ENCODE measurements at places on chromosomes 12 and 14.
A peak's percentile ranks its signal among the peaks of the same experiment; 100 is the strongest.

- no peak for DNase-seq
These were observed 99.7 kb upstream of the PPM1H start for GRCh38 chr12:63034601-63035000.

GRCh38 chr14:106831322-106831720 is 1304.9 kb downstream of the TMEM121 start:
- DNase-seq = no peak

DNA sequence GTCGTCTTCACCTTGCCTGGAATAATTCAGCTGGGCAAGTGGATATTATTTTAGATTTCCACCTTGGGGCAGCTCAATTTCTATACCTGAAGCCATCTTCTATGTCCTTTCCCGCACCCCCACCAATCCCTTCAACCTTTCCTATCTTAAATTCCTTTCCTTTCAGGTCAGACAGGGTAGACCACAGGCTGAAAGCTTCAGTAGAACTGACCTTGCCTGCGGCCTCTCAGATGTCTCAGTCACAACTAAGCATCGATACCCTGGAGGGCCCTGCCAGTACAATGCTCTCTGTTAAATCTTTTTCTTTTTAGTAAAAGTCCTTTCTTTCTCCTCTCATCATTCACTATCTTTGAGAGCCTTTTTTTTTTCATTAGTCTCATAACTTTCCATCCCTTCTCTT is 38.9 kb downstream of the SLC2A14 start:
- DNase-seq = no peak

DNA sequence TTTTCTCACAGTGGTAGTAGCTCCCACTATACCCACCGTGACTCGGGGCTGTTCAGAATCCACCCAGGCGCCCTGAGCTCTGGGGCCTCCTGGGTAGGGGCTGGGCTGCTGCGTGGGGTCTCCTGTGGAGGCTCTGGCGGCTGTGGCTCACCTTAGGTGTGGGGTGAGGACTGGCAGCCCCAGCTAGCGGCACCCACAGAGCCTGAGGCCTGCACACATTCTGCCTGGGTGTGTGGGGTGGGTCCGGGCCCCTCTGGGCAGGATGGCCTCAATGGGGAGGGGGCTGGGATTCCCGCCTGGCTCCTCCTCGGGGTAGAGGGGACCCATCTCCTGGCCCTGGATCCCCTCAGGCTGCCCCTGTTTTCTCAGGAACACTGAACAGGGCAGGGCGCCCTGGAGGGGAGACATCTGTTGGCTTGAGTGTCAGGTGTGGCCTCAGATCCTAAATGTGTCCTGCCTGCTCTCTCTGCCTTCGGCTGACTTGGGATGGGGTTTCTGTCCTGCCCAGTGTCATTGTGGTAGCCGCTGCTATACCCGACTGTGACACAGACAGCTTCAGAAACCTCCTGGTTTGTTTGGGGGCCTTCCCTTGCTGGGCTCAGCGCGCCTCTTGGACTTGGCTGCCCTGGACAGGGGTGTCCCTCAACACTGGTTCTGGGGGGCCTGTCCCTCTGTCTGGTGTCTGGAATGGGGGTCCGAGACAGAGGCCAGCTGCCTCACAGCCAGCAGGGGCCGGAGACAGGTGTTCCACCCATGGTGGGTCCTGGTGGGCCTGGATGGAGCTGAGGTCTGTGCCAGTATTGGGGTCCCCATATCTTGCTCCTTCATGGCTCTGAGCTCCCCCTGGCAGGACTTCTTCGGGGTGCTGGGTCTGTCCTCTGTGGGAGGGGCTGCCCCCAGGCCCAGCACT is 354.9 kb downstream of the TMEM121 start:
- DNase-seq = no peak

DNA sequence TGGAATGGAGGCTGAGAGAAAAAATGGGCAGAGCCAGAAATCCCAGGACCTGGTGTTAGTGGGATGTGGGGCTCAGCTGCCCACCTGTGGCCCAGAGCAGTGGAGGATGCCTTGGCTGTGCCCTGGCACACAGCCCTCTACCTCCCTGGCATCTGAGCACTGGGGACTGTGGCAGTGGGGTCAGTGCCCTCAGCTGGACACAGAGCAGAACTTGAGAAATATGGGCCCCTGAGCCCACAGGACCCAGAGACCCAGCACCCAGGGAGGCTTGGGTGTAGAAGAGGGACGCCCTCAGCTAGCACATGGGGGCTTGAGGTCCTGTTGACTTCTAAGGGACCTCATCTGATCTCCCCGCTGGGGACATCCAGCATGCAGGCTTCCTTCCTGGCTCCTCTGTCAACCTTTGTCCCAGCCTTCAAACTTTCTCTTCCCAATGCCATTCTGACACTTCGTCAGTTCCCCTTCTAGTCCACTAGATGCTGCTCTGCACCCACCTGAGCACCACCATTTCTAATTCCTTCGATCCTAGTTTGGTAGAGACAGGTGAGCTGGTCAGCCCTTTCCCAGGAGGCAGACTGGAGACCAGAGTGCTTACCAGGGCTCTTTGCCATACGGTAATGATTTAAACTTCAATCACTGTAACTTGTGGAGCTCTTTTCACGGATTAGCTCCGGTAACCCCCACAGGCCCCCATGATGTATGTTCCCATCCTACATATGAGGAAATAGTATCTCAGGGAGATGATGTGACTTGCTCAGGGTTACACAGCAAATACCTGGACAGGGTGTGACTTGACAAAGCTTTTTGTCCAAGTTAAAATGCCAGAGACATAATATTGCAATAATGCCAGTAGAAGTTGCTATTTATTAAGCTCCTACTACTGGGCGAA is 143.7 kb downstream of the ASCL4 start:
- no peak for DNase-seq

DNA sequence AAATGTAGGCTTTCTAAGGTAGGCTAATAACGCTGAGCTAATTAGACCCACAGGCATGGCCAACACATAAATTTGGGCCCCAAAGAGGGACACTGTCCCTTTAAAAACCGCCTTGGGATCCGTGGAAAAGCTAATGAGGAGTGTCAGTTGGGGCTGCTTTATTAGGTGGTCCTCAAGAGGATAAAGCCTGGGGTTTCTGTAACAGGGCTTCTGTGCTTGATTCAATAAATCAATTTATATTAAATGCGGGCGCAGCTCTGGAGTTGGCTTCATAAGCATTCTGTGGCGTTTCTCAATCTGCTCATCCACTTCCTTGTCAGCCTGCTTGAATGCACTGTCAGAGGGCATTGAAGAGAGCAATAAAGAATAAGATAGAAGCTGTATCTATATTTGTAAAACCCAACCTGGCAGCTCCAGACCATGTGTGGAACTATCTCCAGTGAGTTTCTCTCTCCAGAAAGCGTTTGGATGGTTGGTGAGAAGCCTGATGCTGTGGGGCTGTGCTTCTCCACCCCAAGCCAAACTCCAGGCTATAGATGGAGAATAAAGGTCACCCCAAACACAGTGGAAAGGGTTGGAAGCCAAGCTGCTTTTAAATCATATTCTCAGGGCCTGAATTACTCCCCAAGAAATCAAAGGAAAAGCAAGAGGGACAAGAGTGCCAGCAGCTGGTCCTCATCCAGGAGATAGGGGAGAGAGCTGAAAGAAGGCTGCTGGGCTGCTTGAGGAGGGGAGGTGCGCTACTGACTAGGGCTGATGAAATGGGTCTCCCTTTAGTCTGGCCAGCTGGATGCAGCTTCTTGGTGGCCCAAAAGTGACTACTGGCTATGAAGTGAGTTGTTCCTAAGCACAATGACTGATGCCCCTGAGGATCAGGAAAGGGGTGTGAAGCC is 222.0 kb downstream of the PPM1H start:
- DNase-seq = no peak

GRCh38 chr14:85402569-85403162 is 127.3 kb upstream of the FLRT2 start:
- DNase-seq = no peak

GRCh38 chr14:51488569-51489220 is 163.0 kb upstream of the FRMD6 start:
- DNase-seq = no peak

DNA sequence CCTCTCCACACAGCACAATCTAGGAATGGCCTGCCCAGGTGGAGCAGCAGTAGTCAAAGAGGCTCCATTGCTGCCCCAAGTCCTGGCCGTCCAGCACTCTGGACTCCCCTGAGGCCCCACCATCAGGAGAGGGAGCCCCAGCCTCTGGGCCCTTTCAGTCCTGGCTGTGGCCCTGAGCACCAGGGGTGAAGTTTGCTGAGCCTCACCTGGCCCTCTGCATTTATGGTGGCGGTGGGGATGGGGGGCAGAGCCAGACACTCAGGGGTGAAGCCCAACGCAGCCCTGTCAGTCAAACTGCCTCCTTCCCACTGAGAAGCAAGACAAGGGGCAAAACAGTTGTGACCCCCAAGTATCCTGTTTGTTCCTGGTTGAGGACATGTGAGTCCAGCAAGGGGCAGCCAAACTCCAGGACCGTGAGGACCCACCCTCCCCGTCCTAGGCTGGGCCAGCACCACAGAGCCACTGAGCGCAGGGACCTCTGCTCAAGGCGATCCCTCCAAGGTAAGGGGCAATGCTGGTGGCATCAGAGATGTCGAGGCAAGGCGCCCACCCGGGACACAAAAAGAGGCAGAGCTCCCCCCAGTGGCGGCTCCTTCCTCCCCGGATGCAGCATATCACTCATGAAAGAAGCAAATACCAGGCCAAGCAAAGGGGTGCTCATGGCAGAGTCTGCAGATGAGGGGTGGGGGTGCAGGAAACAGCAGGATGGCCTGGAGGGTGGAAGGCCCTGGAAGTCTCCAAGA is 4.8 kb upstream of the AMN start:
- DNase-seq = peak; percentile 49

DNA sequence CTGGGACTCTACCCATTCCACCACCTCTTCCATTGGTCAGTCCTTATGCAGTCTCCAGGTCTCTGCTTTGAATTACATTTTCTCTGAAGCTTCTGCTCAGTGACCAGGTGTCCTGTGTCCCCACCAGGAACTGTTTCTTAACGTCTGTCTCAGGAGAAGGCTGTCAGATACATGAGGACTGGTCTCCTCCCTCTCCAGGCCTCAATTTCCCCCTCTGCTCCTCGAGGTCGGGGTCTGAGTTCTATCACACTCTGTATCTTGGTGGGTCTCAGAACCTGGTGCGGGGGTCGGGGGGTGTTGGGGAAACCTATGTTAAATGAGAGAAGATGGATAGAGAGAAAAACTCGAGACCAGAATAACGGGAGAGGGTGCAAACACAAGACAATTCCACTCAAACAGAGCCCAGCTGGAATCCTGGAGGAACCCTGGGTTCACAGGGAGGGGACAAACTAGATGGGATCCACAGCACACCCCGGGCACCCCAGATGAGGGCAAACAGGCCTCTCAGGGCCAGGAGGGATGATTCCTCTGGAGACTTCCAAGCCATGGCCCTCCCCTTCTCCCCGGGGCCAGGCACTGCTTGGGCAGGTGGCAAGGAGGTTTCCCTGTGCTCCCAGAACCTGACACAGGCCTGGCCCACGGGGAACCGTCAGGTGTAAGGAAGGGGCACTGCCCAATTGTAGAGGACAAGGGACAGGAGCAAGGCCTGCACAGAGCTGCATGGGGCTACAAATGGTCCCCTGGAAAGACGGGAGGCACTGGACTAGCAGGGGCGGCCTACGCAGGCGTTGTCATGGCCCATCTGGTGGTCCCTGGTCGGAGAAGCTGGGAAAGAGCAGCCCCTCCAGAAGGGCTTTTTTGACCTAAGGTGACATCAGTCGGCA is 313.2 kb upstream of the DIO3 start:
- DNase-seq = no peak

GRCh38 chr12:27841392-27841882 is 61.4 kb upstream of the MANSC4 start:
- DNase-seq = no peak

DNA sequence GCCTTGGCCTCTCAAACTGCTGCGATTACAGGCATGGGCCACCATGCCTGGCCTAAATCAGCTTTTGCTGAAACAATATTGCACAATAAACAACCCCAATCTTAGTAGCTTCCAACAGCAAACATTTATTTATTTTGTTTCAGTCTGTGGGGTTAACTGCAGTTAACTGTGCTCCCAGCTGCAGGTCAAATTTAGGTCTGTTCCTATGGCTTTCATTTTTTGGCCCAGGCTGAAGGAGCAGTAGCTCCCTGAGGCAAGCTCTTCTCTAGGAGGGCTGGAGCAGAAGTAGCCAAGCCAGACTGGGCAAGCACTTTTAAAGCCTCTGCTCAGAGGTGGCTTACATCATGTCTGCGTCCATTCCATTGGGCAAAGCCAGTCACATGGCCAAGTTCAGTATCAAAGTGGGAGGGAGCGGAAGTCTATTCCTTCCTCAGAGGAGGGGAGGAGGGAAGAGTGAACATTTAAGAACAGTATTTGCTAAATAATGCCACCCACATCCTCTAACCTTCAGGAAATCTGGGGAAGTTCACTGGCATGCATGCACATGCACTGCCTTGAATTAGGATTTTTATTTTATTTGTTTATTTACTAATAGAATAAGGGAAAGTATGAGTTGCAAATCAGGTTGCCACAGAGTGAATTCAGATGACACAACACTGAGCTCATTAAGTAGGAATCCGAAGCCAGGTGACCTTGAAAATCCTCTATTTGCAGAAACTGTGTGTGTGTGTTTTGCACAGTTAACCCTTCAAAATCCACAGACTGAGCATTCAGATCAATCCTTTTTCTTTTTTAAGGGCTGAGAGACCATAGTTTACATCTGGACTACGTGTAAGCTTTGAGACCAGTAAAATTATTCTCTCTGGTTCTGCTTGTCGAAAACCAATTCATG is 122.0 kb upstream of the SEL1L start:
- DNase-seq = no peak

DNA sequence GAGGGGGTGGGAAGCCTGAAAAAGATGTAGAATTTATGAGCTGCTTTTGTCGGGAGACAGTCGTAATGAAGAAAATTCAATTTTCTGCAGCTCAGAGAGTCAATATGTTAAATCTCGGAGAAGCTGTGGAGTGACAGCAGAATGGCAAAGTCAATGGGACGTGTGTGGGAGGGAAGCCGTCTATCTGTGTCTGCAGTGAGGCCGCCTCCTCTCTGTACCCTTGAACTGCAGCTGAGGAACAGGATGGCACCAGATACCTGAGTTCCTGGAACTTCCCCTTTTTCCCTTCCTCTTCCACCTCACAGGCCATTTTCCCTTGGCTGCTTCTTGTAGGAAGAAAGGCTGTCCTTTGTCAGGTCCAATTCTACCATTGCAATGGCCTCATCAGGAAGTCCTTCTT is 9.3 kb upstream of the CALCOCO1 start:
- DNase-seq = no peak

DNA sequence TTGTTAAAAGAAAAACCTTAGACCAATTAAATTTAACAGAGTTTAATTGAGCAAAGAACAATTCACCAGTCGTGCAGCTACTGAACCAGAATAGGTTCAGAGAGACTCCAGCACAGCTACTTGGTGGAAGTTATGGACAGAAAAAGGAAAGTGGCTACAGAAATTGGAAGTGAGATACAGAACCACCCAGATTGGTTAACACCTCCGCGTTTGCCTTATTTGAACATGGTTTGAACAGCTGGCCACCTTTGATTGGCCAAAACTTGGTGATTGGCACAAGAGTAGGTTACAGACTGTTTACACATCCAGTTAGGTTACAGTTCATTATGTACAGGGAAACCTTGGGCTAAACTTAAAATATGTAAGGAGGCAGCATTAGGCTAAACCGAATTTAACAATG is 54.9 kb downstream of the SRGAP1 start:
- DNase-seq = no peak

DNA sequence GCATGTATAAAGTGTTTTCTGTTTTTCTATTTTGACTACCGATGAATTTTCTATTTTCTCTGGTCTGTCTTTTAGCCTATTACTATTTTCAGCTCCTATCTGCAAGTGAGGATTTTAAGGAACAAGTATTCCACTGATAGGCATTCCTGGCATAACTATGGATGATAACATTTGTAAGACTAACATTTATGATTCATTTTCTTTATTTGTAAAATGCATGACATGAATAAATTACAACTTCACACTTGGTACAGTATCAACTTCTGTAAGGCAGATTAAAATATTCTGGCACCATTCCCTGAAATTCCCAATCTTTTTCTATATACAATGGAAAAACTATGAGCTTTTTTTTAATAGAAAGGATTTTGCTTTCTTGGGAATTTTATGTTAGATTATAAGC is 121.0 kb upstream of the GARIN2 start:
- no peak for DNase-seq

Data from stimulated activated CD4-positive, alpha-beta T cell treated with anti-CD3 and anti-CD28 coated beads, TNF-alpha, amount 100 ng/mL, for 1 hour (primary cell).